T-helper 1 cell (primary cell): ENCODE measurements at places on chromosomes 2 and 18.

GRCh38 chr2:19141234-19142004 is 217.0 kb downstream of the OSR1 start:
- no peak for DNase-seq

GRCh38 chr2:229485857-229486256 is 214.8 kb upstream of the PID1 start:
- no peak for DNase-seq

DNA sequence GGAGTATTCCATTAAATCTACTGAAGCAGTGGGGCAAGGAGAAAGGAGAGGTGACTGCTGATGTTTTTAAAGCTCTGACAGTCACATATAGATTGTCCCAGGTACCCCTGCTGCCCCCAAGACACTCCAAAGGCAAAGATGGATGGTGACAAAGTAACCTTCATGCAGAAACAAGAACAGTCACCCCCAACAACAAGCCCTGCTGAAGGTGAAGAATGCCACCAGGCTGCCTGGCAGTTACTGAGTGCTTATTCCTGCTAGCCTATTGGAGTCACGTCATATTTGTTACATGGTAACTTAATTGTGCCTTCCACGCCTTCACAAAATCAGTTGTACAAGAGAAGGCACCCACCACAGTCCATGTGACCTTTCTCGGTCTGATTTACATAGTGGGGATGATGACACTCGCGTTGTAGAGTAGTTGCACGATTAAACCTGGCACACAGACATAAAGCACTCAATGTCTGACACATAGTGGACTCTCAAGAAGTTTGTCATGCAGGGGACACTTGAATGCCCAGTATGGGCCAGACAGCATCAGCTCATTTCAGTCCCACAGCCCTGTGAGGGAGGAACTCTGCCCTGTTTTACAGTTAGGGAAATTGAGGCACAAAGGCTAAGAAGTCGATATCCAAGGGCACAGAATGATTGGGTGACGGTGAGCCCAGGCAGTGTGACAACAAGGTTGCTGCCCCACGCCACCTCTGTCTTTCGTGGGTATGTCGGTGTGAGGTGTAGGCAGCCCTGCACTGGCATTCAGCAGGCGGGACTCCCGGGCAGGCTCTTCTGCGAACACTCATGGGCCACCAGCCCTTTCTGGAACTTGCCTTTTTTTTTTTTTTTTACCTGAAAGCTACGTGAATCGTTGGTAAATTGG is 62.7 kb downstream of the ZCCHC2 start:
- no peak for DNase-seq

DNA sequence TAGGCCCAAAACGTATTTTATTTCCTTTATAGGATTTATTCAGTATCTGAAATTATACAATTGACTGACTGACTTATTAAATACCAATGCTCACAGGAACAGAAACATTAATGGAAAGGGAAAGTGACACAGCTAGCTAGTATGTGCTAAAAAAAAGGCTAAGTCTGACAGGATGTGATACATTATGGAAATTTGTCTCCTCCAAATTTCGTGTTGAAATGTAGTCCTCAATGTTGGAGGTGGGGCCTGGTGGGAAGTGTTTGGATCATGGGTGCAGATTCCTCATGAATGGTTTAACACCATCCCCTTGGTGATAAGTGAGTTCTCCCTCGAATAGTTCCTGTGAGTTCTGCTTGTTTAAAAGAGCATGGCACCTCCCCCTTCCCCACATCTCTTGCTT is 70.6 kb upstream of the WDR75 start:
- DNase-seq = no peak

- no peak for DNase-seq
Measured at GRCh38 chr2:103739186-103739585, 977.4 kb downstream of the TMEM182 start.

DNA sequence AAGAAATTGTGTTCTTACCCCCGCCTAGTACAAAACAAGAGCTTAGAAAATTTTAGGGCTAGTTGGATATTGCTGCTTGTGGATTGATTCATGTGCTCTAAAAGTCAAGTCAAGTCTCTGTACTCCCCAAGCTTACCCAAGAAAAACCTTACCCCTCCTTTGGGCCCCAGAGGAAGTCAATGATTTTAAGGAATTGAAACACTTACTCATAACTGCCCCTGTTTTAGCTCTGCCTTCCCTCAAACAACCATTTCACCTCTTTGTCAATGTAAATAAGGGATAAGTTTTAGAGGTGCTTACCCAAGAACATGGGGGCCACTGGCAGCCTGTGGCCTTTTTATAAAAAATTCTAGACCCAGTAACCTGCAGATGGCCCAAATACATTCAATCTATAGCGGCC is 136.6 kb upstream of the RMP24 start:
- no peak for DNase-seq

DNA sequence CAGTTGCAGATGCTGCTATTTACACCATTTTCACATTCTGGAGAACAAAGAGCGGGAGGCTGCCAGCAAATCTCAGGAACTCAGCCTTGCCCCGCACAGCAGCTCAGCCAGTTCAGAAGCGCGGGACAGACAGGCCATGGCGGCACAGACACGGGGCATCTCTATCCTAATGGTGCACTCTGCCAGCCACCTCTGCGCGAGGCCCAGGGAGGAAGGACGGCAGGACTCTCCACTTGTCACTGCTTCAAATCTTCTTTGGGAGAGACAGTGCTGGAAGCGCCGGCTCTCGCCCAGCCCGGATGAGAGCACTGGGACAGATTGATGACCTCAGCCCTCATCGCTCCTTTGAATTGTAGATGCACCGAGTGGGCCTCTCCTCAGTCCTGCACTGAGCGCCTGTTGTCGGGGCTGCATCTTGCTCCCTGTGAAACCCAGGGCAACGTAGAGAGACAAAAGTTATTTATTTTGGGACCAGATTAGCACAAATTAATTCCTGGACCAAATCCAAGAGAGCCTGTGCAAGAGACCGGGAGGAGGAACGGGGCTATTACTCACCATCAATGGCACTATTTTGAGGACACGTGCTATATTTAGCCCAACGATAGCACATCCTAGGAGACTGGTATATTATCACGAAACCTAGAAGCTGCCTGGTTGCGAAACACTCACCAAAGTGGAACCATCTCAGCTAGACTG is 211.4 kb upstream of the SMIM21 start:
- no peak for DNase-seq

GRCh38 chr2:71614976-71615766 is 161.8 kb downstream of the DYSF start:
- no peak for DNase-seq

DNA sequence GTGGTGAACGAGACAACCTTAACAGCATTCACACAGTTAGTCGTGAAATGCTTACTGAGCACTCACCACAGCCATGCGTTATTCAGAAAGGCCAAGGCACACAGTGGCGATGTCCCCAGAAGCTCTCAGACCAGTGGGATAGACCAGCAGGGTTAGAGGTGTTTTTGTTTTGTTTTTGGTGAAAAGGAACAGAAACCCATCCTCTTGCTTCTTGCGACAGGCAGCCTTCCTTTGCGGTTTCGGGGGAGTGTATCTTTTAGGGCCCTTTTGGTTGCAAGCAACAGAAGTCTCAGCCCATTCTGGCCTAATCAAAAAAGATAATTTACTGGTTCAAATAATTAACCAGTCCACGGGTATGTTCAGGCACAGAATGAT is 4.7 kb downstream of the GNLY start:
- DNase-seq = no peak

DNA sequence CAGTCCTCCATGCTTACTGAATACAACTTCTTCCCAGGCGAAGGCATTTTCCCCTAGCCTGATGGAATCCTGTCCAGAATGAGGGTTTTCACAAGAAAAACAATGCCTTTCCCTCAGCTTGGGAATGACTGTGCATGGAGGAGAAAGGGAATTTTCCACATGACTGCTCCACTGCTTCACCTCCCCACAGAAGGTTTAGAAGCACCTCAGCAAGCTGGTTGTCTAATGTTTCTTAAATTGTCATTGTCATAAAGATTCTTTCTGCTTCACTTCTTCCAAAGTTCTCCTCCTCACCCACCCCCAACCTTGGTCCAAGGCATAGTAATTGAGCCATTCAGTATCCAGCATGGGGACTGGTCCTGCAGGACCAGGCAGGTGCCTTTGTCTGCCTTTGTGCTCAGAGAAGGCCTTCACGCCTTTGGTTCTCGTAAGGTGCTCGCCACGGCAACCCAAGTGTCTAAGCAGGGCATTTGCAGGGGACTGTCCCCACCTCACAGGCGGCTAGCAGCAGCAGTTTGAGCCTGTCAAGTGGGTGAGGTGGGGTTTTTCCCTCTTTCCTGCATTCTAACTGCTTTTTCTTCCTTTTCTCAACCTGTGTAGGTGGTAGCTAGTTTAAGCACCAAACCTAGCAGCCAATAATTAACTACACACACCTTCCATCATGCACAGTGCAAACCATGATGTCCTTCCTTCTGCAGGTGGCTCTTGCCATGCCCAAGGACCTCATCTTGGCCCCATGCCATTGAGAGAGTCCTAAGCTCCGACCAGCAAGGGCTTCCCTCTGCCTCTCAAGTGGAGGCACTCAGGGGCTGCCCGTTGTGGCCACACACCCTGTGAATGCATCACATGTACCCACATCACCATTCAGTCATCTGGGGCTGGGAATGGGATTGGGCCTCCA is 65.7 kb upstream of the BCL2L11 start:
- DNase-seq = no peak

GRCh38 chr2:52238782-52239181 is 1206.8 kb upstream of the NRXN1 start:
- no peak for DNase-seq

GRCh38 chr2:62197011-62197924 is 1.4 kb downstream of the B3GNT2 start:
- DNase-seq = peak; percentile 32

GRCh38 chr2:103139628-103140268 is 377.9 kb downstream of the TMEM182 start:
- no peak for DNase-seq

DNA sequence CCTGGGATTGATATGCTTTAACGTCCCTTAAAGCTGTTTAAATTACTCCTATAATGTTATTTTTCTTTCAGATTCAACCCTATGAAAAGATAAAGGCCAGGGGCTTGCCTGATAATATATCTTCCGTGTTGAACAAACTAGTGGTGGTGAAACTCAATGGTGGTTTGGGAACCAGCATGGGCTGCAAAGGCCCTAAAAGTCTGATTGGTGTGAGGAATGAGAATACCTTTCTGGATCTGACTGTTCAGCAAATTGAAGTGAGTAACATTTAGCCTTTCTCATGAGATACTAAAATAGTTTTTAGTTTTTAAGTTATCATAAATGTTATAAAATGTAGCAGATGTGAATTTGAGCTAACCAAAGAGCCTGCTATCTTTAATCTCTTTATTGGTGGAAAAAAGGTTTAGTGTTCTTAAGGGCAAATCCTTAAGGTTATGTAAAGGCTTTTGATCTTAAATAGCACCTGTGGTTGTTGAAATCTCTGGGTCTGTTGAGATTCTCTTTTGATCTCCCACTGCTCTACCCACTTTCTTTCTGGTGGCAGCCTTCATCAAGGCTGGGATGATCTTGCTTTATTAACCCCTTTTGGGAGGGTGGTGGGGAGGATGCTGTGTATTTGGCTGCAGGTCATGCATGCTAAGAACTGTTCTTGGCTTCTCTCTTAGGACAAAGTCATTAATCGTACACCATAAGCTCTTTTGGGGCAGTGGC is 40.9 kb downstream of the UGP2 start:
- no peak for DNase-seq

DNA sequence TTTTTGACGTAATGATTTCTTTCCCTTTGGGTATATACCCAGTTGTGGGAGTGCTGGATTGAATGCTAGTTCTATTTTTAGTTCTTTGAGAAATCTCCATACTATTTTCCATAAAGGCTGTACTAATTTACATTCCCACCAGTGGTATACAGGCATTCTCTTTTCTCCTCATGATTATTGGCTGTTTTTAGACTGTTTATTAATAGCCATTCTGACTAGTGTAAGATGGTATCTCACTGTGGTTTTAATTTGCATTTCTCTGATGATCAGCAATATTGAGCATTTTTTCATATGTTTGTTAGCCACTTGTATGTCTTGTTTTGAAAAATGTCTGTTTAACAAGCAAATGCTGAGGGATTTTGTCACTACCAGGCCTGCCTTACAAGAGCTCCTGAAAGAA is 9.2 kb upstream of the CD28 start:
- DNase-seq = no peak

DNA sequence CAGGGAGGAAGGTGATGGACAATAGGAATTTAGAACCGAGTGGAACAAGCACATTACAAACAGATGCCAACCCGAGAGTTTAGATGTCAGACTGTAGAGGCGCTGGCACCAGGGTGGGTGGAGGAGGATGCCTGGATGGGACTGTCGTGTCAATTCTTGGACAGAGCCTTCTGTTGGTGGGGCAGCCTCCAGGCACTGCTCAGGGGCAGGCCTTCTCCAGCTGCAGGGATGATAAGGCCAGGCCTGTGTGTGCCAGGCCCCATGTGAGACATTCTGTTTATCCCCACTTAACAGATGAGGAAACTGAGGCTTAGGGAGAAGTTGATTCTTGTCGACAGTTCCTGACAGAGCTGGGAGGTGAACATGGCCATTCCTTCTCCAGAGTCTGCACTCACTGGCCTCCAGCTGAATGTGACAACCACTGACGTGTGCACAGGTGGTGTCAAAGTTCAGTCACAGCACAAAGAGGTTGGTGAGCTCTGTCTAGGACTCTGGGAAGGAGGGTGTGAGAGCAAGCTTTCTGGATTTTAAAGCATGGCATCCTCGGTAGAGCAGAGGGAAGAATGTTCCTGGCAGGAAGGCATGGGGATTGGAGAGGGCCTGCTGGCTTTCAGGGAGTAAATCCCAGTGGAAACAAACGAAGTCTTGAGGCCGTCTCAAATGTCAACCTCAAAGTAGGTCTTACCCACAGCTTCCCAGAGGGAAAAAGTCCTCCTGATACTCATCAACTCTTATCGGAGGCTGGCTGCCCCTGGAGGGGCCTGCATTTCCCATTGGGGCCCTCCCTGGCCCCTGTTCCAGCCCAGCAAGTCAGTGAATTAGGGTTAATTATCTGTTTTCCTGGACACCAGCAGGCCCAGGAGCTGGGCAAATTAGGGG is 52.4 kb downstream of the GLI2 start:
- no peak for DNase-seq
